ENCODE measurements at places on chromosomes 4 and X. TPM values are rescaled to one million over a fixed set of nuclear protein-coding genes. Genes with fewer than 3 reads are reported as not detected.

RTL3 gene
- total RNA-seq, result not detected

HELT gene
- not detected for total RNA-seq

HERC5 gene
- total RNA-seq, result 2.6 TPM

SMIM10L2A gene
- total RNA-seq, result 0.73 TPM

C4orf50 gene
- not detected for total RNA-seq

CCDC110 gene
- not detected for total RNA-seq

MAP3K15 gene
- total RNA-seq, result 3.4 TPM

IL1RAPL2 gene
- 0.52 TPM for total RNA-seq

ZDHHC15 gene
- total RNA-seq, result not detected

SERTM2 gene
- not detected for total RNA-seq

STBD1 gene
- total RNA-seq, result 10.9 TPM

AADAT gene
- 2.7 TPM for total RNA-seq

CPEB2 gene
- 1.8 TPM for total RNA-seq

CT47A1 gene
- not detected for total RNA-seq

NPNT gene
- total RNA-seq, result 34.5 TPM

GAGE12J gene
- not detected for total RNA-seq

C4orf33 gene
- total RNA-seq, result 3.2 TPM
